ENCODE measurements at places on chromosomes 13 and 19.

DNA sequence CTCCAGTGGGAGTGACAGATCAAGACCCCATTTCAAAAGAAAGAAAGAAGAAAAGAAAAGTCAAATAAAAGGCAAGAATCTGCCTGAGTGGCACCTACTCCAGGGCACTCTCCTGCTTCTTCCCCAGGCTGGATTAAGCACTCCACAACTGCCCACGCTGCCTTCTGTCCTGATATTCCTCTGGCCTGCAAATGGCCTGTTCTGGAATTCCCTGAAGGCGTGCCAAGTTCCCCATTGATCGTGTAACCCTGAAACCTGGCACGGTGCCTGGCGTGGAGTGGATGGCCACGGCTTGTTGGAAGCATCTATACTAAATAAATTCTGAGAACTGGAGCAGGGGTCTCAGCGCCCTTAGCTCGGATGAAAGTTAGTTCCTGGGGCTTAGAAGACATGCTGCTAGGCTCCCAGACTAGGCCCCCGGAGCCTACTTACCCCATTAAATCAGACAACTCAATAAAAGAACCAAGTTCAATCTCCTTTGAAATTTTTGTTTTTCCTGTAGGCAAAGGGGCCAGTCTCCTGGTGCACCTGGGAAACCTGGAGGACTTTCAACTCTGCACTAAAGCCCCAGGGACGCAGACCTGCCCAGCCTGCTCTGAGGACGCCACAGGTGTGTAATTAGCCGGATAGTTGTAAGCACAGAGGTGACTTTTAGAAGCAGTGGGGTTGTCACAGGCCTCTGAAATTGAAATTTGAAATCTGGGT lies 21.9 kb downstream of the ANKRD27 start:
- no peak for DNase-seq

GRCh38 chr19:10888421-10888866 lies 17.1 kb downstream of the CARM1 start:
- no peak for DNase-seq

GRCh38 chr19:16338470-16339360 lies 14.1 kb downstream of the KLF2 start:
- DNase-seq, result peak; percentile 30

DNA sequence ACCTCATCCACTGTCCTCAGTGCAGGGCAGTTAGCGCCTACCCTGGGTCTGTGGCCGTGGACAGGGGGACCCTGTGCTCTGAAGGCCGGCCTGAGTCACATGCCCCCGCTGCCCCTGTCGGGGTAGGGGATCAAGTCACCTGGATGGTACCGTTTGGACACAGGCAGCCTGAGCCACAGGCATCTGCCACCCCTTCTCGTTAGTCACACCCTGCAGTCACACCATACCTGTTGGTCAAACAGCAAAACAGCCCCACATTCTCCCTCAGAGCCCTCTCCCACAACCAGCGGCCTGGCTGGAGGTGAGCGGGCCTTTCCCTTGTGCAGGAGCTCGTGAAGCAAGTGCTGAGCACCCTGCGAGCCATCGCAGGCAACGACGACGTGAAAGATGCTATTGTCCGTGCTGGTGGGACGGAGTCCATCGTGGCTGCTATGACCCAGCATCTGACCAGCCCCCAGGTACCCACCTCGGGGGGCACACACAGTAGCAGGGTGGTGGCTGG lies 8.8 kb upstream of the SLC25A42 start:
- DNase-seq, result no peak

DNA sequence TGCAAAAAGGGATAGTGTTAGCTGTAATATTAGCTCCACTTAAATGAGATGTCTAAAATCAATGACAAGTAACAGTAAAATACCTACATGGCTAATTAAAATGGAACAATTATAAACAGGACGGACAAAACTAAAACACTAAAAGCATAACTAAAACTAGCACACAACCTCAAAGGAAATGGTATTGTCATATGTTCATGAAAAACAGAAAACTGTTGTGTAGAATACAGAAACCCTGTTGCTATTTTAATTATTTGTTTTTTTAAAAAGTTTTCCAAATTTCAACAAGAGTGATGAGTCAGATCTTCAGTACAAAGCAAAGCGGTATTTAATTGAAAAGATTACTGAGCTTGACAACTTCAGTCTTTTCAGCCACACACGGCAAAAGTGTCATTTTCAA lies 4.2 kb downstream of the RCBTB2 start:
- no peak for DNase-seq

DNA sequence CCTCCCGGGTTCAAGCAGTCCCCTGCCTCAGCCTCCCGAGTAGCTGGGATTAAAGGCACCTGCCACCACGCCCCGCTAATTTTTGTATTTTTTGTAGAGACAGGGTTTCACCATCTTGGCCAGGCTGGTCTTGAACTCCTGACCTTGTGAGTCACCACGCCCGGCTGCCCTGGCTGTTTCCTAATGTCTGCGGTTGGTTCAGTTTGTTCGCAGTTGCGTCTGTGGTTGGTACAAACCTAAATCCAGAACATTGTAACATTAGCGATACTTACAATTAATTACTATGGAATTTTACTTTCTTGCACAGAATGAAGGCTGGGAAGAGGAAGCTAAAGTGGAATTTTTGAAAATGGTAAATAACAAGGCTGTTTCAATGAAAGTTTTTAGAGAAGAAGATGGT lies 38.1 kb downstream of the RNF17 start:
- DNase-seq, result no peak

GRCh38 chr13:70894258-70894657 lies 786.0 kb upstream of the KLHL1 start:
- DNase-seq, result no peak

GRCh38 chr19:1016647-1017114 lies 4.2 kb downstream of the TMEM259 start:
- DNase-seq, result no peak

- DNase-seq, result no peak
These were observed 194.7 kb downstream of the LMO7 start for GRCh38 chr13:75830842-75831241.

DNA sequence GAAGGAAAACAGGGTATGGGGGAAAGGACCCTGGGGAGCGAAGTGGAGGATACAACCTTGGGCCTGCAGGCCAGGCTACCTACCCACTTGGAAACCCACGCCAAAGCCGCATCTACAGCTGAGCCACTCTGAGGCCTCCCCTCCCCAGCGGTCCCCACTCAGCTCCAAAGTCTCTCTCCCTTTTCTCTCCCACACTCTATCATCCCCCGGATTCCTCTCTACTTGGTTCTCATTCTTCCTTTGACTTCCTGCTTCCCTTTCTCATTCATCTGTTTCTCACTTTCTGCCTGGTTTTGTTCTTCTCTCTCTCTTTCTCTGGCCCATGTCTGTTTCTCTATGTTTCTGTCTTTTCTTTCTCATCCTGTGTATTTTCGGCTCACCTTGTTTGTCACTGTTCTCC lies 2.7 kb downstream of the KLK3 start:
- no peak for DNase-seq

All from stimulated activated CD4-positive, alpha-beta T cell treated with anti-CD3 and anti-CD28 coated beads, Interleukin-4, amount 100 ng/mL, for 4 hours (primary cell).